ENCODE measurements at places on chromosomes 5 and 9.

GRCh38 chr5:173715607-173716006 lies 99.2 kb upstream of the BOD1 start:
- no peak for DNase-seq

- DNase-seq, result no peak
These were observed 21.5 kb upstream of the MGAT1 start for GRCh38 chr5:180823940-180824629.

DNA sequence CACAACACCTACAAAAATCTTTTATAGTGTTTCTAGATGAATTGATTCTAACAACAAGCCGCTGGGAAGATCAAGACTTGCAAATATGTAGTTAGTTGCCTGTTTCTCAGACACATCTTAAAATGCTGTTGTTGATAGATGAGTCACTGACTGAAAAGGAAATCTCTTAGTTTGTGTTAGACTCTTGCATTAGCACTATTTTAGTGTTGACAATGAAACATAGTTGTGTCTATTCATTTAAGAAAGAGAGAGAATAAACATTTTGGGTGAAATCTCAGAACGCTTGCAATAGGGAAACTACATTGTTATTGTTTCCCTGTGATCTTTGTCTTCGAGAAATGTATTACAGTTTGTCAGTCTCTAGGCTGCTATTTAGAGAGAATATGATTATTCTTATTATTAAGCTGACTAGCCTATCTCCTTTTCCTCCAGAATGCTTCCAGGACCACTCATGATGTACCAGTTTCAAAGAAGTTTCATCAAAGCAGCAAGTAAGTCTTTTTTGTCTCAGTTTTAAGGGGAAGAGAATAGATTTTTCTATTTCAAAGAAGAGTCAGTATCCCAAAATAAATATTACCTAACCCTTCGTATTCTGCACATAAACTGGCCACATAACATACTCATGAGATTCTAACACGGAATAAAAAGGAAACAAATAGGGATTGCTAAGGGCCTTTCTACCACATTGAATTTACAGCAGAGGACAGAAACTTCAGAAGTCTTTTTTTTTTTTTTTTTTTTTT lies 285.6 kb downstream of the ARHGAP26 start:
- no peak for DNase-seq

DNA sequence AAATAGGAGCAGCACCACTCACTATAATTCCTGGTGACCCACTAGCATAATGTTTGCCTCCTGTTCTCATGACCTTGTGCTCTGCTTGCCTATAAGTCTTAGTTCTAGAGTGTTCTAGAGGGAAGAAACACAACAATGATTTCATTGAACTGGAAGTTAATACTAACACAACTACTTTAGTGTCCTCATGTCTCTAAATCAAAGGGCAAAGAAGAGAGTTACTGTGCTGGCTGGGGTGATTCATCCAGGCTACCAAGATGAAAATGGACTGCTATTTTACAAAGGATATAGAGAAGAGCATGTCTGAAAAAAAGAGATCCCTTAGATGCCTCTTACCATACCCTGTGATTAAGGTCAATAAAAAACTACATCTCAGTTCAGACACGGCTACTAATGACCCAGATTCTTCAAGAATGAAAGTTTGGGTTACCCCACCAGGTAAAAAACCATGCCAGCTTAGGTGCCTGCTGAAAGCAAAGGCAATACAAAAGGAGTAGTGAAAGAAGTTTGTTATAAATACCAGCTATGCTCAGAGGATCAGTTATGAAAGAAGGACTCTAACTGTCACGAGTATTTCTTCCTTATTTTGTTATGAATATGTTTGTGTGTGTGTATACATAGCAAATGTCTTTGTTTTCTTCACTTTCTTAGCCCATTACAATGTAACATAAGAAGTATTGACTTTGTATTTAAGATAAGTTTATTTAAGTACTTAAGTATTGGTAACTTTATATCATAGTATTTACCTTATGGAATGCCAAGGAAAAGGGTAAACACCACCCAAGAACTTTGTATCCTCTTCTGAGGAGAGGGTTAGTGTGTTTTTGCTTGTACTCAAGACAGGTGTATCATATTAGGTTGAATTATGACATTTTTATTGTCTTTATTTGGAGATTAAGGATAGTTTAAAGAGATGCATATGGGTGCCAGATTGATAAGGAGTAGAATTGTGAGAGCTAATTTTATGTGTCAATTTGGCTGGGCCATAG lies 314.1 kb upstream of the PTGER4 start:
- DNase-seq, result no peak

- DNase-seq, result no peak
These were observed 68.2 kb downstream of the SLC1A1 start for GRCh38 chr9:4558371-4558998.

DNA sequence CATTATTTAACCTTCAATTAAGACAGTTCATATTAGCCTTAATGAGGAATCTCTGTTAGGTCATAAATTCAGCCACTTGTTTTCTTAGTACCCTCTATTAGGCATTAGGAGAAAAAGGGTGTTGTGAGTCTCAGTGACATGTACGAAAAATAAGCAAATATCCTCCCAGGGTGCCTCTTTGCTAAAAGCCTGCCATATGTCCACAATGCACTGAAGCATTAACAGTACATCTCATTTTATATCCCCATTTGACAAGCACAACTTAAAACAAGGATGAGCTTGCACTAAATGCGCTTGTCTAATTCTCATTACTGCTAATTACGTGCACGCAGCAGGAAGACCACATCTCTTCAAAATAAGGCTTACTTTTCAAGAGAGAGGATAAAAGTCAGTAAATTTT lies 48.4 kb upstream of the SRFBP1 start:
- DNase-seq, result no peak

DNA sequence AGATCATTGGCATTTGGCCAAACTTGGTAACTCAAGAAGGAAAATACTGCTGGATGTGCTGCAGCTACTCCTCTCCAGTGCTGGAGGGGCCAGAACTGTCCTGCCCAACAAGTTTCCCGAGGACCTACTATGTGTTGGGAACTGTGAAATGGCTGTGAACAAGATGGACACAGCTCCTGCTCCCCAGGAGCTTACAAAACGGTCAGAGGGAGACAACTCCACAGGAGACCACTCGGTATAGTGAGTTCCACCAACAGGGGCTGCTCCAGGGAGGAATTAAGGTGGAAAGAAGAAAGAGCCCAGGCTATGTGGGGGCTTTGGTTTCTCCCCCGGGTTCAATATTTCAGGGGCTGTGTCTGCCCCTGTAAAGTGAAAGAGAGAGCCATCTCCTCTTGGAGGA lies 78.8 kb downstream of the GNA14 start:
- DNase-seq, result no peak

- DNase-seq, result no peak
These were observed 6.7 kb downstream of the NCBP1 start for GRCh38 chr9:97640325-97640724.

DNA sequence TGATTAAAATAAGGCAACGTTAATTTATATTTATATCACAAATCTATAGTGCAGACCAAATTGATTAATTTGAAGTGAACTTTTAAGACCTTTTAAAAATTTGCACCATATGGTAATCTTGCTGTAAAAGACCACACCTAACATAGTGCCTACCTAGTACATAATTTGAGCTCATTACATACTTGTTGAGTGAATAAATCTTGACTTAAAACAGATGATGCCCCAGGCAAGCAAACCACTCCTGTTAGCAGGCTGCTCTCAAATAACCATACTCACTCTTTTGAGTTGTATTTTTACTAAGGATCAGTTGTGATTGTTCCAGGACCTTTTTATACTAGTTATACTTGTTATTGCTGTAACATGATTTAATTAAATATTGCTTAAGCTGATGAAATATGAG lies 27.2 kb downstream of the CMYA5 start:
- no peak for DNase-seq

GRCh38 chr9:38022995-38023394 lies 46.0 kb downstream of the SHB start:
- DNase-seq, result no peak

- DNase-seq, result no peak
These were observed 411.6 kb downstream of the BRINP1 start for GRCh38 chr9:118957585-118957984.

DNA sequence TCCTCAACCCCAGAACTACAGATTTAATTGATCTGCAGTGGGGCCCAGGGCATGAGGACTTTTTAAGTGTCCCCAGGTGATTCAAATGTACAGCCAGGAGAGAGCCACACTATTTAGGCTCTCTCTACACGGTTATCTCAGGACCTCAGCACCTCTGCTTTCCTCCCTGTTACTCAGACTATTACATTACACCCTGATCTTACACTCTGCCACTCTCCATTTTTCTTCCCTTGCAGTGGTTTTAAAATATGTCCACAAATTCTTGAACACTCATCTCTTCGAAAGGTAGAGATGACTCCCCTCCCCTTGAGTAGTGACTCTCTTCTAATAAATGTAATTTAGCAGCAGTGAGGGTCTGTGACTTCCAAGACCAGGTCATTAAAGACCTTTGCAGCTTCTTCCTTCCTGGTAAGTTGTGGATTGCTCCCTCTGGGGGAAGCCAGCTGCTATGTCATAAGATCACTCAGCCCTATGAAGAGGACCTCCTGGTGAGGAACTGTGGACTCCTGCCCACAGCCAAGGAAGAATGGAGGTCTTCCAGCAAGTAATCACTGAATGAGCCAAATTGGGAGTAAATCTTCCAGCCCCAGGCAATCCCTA lies 87.5 kb upstream of the SSBP2 start:
- no peak for DNase-seq

- no peak for DNase-seq
These were observed 6.5 kb upstream of the MAT2B start for GRCh38 chr5:163498886-163499285.

GRCh38 chr9:100577776-100578448 lies at the start of gene CAVIN4:
CAVIN4 (plus strand) TSS chr9:100578079; CDS start chr9:100578144, 65 bp downstream.
- no peak for DNase-seq

DNA sequence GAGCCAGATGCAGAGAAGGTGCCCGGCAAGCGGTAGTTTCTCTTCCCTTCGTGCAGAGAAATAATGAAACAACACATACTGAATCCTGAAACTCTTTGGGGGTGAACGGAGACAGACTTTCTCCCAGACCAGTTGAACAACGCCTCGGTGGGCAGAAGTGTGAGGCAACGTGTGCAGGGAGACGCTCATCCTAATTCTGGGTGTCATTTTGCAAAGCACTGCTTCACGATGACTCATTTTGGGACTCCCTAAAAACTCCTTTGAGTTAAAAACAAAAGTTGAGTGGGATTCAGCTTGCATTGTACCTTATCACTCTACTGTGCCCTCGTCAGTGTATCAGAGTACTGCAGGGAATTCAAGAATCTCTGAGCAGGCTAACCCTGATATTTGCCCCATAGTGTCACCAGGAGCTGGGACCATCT lies 3.5 kb upstream of the NEK6 start:
- no peak for DNase-seq

- DNase-seq, result no peak
These were observed 15.6 kb downstream of the FCN2 start for GRCh38 chr9:134895908-134896833.

DNA sequence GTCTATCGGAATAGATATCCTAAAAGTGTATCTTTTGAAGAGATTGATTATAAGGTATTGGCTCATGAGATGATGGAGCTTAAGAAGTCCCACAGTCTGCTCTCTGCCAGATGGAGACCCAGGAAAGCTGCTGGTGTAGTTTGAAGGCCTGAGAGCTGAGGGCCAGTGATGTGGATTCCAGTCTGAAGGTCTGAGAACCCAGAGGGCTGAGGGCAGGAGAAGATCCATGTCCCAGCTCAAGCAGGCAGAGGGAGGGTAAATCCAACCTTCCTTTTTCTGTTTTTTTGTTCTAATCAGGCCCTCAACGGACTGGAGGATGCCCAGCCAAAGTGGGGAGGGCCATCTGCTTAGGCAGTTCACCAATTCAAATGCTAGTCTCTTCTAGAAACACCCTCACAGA lies 11.0 kb upstream of the ABL1 start:
- DNase-seq, result no peak

DNA sequence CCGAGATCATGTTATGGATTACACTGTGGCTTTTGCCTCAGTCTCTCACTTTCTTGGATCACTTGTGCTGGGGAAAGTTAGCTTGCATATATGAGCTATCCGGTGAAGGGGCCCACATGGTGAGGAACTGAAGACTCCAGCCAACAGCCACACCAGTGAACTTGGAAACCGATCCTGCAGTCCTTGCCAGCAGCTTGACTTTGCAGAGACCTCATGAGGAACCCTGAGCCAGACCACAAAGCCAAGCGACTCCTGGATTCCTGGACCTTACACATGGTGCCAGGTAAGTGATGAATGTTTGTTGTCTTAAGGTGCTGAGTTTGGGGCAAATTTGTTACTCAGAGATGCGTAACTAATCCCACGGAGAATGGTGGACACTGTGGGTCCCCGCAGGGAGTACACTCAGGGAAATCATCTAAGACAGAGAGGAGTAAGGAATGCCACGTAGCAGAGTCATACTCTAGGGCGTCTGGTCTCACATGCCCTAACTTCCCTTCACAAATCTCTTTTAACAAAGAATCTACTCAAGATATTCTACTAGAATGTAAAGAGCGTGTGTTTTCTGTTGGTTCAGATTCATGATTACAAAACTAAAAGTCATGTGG lies 76.5 kb upstream of the PJA2 start:
- no peak for DNase-seq

GRCh38 chr5:24068524-24068923 lies 561.1 kb downstream of the PRDM9 start:
- DNase-seq, result no peak

DNA sequence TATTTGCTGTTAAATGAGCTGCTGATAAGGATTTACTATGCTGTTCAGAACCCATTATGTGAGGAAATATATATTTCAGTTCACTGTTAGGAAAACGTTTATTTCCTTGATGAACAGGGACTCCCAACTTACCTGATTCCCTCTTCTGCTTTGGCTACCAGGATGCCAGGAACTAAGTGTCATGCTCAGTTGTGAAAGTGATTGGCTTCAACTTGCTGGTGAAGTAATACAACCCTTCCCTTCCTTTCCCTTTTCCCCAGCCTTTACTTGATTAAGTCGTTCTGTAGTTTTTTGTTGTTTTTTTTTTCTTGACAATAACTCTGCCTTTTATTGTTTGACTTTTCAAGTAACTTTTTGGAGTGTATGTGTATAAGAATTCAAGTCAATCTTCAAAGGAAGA lies 309.3 kb downstream of the DOCK8 start:
- DNase-seq, result no peak

- DNase-seq, result no peak
These were observed 201.8 kb downstream of the FOXD4L6 start for GRCh38 chr9:40926404-40927259.

- DNase-seq, result no peak
These were observed 16.1 kb upstream of the FRRS1L start for GRCh38 chr9:109182940-109183798.

DNA sequence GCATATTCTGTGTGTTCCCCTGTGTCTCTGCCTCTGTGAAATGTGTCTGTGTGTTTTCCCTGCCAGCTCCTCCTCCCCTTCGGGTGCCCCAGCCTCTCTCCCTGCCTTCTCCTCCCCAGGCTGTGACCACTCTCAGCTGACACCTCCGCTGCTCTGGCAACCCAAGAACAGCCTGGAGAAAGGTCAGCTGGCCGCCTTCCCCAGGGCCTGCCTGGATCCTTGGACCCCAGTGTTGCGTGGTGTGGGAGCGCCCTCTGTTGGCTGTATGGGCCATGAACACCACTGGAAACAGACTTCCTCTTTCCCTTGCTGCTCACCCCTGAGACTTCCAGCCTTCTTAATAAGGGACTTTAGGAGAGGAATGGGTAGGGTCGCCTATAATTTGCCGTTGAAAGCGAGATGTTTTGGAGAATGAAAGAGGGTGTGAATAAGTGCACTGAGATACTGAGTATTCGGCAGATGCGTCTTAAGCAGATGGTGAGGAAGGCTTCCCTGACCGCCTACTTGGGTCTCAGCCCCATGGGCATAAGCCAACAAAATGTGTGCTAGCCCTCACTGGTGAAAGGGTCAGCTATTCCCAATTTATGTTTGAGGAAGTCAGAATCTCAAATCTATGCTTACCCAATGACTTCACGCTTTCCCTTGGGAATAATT lies 114.9 kb upstream of the TRIM32 start:
- no peak for DNase-seq

- no peak for DNase-seq
These were observed 158.8 kb downstream of the SLF1 start for GRCh38 chr5:94777056-94777880.
